ENCODE measurements at places on chromosomes 12 and 14.

DNA sequence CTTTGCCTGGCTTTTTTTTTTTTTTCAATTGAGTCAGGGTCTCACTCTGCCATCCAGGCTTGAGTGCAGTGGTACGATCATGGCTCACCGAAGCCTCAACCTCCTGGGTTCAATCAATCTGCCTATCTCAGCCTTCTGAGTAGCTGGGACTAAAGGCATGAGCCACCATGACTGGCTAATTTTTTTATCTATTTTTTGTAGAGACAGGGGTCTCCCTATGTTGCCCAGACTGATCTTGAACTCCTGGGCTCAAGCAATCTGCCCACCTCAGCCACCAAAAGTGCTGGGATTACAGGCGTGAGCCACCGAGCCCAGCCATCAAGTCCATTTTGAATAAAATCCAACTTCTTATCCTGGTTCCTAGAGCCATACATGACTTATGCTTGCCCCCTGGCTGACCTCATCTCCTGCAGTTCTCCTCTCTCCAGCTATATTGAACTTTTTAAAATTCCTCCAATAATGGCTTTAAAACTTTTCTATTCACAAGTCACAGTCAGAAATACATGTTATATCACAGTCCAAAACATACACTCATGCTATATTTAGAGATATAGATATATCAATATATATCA, 10.4 kb upstream of the RND1 start:
- DNase-seq = no peak

DNA sequence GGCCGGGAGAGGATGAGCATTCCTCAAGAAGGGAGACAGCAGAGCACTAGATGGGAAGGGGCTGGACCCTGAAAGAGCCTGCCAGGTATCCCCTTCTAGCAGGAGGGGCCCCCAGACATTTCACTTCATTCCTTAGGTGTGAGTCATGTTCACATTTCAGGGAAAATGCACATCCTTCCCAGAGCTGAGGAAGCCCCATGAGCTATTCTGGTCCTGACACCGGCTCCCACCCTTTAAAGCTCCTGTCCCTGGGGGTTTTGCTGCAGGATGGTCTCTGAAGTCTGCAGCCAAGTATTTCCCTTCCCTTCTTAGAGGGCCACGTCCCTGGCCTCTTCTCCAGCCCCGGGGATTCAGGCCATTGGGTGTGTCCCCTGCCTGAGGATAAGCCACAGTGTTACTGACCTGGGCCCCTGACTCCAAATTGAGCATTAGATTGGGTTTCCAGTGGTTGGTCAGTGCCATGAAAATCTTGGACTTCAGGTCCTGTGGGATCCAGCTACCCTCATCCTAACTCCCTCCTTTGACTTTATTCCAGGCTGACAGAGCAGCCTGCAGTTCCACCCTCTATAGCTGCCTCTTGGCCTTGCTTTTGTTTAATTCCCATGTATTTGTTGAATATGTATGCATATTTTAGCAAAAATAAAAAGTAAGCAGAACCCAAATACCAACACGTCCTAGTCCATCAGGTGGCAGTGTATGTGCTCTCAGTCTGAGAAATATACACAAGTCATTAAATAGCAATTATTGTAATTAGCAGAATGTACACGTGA, 267.1 kb downstream of the CACNA1C start:
- no peak for DNase-seq

- no peak for DNase-seq
These were observed 290.8 kb upstream of the NOVA1 start for GRCh38 chr14:26888592-26888991.

GRCh38 chr12:76288218-76288617, 60.0 kb downstream of the BBS10 start:
- DNase-seq = no peak

GRCh38 chr14:93989939-93990338, 7.2 kb upstream of the CCDC197 start:
- no peak for DNase-seq

DNA sequence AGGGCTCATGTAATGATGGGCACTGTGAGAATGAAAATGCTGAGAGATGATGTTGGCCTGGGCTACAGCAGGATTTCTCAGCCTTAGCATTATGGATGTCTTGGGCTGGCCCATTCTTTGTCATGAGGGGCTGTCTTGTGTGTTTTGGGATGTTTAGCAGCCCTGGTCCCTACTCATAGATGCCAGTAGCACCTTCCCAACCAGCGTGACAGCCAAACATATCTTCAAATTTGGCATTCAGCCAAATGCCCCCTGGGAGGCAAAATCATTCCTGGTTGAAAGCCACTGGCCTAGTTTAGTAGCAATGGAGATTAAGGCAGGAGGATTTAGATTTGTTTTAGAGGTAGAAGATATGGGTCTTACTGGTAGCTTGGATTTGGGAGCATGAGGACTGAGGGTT, 26.6 kb downstream of the UBE3B start:
- no peak for DNase-seq

GRCh38 chr12:39327510-39327909, 115.4 kb downstream of the KIF21A start:
- no peak for DNase-seq

DNA sequence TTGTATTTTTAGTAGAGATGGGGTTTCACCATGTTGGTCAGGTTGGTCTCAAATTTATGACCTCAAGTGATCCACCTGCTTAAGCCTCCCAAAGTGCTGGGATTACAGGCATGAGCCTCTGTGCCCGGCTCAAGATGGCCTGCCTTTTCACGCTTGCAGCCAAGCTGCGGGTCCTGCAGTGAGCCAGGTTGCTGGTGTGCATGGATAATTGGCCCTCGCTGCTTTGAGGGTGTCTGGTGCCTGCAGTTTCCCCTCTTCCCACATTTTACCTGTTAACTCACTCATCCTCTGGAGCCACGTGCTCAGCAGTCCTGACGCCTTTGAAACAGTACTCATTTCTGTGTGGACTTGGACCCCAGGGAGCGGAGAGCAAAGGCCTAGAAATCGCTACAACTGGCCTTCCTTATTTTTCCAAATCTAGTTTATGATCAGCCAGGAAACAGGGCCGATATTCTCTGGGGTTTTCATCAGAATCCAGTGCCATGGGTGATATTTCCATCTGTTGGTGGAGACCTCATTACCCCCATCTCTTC, 42.2 kb downstream of the TPCN1 start:
- no peak for DNase-seq

- no peak for DNase-seq
These were observed 262.5 kb upstream of the CAND1 start for GRCh38 chr12:67006610-67007009.

DNA sequence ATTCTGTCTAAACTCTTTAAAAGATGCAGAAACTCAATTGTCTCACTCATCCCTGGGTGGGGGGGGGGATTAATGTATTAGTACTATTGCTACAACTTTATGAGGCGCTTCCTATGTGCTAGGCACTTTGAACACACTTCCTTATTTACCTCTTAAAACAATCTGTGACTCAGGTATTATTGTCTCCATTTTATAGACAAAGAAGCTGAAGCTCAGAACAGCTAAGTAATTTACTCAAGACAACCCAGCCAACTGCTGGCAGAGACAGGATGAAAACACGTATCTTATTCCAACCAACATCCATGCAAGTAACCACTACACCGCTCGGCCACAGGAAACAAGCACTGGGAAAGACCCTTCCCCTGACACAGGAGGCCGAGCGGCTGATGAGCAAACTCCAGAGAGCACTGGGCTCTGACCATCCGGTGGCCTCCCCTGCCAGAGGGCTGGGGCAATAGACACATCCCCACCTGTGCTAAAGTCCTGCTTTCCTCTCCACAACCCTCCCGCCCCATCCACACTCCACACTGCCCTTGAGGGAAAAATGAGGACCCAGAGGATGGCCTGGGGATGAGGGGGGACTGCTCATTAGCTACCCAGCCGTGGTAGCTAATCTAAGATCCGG, 244.2 kb downstream of the DPF3 start:
- no peak for DNase-seq

DNA sequence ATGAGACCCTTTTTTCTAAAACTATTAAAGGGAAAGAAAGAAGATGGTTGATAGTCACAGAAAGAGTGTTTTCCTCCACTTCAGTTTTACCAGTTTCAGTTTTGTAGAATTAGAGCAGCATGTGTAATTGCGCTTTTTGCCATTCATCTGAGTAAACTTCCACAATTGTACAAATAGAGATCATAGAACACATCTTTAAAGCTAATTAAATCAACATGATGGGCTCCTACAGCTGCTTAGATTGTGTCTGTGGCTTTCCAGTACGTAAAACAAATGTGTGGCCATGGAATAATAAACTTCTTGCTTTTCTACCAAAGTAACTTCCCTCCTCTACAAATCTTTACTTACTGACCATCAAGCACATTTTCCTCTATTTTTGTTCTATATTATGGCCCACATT, 84.2 kb upstream of the LRIG3 start:
- DNase-seq = no peak

- DNase-seq = no peak
These were observed 18.8 kb downstream of the SOCS2 start for GRCh38 chr12:93591137-93591868.

DNA sequence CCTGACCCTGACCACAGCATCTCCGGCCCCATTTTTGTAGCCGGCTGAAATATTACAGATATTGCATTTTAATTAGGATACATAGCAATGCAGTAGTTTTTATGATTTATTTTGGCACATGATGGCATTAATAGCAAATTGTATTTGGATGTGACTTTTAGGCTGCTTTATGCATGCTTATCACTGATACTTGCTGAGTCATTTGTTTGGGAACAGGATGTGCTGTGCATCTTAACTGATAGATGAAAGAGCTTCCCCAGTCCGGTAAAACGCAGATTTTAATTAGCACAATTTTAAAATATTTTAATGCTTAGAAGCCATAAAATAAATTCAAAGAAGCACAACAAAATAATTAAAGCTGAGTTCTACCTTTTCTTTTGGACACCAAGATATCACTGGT, 90.7 kb downstream of the OTOGL start:
- DNase-seq = no peak

DNA sequence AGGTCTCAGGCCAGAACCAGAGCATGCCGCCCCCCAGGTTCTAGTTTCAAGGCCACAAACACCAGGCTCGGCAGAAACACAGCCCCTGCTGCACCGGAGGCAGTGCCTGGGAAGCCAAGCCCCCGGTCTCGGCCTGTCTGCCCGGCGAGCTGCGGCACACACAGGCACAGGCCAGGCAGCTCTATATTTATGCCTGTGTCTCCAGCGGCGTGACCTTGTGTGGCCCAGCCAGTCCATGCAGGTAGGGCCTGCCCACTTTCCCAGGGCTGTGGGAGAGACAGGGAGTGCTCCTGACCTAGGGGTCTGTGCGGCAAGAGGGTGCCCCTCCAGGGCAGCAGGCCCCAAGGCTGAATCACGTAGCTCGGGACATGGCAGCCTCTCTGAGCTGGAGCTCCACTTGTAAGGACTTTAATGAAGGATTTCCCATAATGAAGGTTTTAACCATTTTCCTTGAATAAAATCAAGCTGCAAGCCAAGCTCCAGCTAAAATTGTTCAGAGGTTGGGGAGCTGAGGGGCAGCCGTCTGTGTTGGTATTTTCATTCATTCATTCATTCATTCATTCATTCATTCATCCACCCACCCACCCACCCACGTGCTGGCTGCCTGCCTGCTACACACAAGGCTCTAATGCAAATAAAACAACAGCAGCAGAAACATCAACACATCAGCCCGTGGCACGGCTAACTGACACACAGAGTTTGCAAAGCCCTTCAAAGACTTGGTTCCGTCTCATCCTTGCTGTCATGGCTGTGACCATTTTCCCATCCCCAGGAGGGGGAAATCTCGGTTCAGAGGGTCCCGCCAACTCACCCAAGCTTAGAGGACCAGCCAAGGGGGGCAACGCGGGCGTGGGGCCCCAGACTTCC, 92.0 kb downstream of the RFLNA start:
- no peak for DNase-seq

DNA sequence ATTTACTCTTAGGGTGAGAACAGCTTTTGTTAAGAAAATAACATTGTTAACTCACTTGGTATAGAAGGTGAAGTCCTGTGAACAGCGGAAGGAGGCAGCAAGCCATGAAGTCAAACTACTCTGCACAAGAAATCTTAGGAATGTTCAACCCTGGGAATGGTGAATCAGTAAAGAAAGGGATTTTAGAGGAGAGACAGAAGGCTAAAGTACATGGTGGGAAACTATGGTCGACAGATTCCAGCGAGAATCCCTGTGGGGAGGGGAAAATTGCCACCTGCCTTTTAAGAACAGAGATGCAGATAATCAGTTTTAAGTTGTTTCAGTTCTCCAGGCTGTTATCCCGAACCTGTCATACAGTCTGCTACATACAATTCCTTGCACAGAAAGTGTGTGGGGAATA, 63.2 kb upstream of the PTPRR start:
- DNase-seq = no peak

DNA sequence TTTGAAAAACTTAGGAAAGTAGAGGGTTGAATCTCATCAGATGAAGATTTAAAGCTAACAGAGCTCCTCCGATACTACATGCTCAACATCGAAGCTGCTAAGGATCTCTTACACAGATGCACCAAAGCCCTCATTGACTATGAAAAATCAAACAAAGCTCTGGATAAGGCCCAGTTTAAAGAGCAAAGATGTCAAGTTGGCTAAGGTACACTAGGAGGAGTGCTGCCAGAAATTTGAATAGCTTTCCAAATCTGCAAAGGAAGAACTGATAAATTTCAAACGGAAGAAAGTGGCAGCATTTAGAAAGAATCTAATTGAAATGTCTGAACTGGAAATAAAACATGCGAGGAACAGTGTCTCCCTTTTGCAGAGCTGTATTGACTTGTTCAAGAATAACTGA, 141.2 kb downstream of the SLC5A8 start:
- no peak for DNase-seq

- no peak for DNase-seq
These were observed 25.7 kb downstream of the NTN4 start for GRCh38 chr12:95764848-95765247.

GRCh38 chr12:110913119-110914056, 7.0 kb downstream of the MYL2 start:
- no peak for DNase-seq

DNA sequence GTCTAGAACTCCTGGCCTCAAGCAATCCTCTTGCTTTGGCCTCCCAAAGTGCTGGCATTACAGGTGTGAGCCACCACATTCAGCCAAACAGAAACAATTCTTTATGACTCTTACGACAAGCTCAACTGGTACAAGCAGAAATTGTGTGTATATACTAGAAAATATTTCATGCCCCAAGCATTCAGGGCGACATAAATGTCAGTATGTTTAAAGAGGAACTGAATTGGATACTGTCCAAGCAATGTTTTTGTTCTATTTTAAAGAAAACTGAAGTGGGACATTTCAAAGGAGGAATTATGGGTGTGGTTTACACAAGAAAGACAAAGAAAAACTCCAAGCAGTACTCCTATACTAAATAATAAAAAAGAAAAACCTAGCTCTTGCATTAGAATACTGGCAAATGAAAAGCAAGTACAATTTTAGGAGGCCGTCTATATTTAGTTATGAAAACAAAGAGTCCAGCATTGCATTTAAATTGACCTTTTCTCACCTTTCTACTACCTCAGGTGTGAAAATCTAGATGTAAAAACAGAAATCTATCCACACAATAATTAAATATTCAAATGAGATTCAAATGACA, 48.9 kb downstream of the PPP1R12A start:
- no peak for DNase-seq

DNA sequence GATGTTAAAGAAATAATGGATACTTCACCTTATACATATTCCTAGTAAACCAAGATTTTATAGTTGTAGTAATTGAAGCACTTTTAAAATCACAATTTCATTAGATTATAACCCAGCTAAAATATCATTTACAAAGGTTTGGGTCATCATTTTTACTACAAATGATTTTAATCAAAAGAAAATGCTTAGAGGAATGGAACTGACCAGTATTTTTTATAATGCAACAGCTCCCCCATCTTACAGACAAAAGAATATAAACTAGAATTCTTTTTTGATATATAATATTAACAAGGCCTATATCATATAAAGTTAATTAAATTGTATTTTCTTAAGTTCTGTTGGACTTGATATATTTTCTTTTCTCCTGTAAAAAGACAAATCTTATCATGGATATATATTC, 20.4 kb upstream of the LRFN5 start:
- no peak for DNase-seq
